ENCODE measurements at places on chromosomes 16 and 17.

GRCh38 chr17:41548844-41549595 is 20.9 kb upstream of the KRT19 start:
- DNase-seq = peak; percentile 91

GRCh38 chr17:4205917-4206316 is 57.9 kb downstream of the ANKFY1 start:
- no peak for DNase-seq

DNA sequence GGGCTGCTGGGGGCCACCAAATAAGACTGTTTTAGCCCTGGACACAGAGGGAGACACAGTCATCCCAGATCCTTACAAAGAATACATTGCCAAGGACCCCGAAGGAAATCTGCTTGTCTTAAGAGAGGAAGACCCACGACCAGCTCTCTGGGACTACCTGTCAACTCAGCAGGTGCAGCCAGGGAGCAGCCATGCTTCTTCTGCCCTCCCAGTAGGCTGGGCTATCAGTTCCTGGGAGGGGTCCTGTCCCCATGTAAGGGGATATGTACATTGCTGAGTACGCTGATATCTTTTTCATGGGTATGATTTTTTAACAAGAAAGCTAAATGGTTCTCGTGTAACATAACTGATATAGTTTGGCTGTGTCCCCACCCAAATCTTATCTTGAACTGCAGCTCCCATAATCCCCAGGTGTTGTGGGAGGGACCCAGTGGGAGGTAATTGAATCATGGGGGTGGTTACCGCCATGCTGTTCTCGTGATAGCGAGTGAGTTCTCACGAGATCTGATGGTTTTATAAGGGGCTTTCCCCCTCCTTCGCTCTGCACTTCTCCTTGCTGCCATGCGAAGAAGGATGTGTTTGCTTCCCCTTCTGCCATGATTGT is 11.3 kb downstream of the SSTR2 start:
- DNase-seq = no peak

- DNase-seq = no peak
These were observed 3.8 kb upstream of the ACTG1 start for GRCh38 chr17:81516439-81516838.

DNA sequence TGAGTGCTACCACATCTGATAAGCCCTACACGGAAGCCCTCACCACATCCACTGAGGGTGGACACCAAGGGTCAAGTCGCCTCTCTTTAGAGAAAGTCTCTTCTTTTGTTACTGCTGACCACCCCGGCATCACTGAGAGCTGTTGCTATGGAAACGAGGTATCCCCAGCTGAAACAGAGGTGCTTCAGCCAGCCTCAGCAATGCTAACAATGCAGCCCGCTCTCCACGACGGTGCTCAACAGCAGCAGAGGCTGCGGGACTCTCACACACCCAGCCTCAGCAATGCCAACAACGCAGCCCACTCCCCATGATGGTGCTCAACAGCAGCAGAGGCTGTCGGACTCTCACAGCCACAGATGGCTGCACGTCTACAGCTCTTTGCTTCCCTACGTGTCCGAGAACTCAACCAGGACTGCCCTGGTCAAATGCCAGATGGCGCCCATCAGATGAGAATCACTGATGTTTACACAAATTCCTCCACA is 41.4 kb downstream of the VPS53 start:
- DNase-seq = no peak

DNA sequence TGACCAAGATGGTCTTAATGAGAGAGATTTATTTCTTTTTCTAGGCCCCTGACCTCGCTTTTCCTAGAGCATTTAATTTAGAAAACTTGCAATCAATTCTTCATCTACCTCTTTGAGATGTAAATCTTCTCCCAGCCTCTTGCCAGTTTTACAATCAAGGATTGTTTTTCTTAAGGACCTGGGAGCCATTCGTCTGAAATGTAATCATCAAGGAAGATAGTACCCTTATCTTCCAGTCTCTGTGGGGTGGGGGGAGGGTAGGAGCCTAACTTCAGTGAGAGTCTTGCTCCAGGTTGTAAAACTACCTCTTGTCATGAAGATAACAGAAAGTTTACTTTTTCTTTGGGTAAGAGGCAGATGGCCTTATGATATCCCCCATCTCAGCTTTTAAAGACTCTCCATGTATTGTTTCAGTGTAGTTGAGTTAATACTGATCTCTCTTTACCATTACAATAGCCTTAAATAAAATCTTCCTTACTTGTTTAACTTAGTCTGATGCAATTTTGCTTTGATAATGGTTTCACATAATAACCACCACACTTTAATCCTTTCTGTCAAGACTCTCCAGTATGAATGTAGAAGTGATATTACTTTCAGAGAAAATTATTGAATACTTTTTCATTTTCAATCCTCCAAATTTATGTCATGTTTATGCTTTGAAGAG is 110.2 kb upstream of the CPHXL start:
- DNase-seq = no peak

DNA sequence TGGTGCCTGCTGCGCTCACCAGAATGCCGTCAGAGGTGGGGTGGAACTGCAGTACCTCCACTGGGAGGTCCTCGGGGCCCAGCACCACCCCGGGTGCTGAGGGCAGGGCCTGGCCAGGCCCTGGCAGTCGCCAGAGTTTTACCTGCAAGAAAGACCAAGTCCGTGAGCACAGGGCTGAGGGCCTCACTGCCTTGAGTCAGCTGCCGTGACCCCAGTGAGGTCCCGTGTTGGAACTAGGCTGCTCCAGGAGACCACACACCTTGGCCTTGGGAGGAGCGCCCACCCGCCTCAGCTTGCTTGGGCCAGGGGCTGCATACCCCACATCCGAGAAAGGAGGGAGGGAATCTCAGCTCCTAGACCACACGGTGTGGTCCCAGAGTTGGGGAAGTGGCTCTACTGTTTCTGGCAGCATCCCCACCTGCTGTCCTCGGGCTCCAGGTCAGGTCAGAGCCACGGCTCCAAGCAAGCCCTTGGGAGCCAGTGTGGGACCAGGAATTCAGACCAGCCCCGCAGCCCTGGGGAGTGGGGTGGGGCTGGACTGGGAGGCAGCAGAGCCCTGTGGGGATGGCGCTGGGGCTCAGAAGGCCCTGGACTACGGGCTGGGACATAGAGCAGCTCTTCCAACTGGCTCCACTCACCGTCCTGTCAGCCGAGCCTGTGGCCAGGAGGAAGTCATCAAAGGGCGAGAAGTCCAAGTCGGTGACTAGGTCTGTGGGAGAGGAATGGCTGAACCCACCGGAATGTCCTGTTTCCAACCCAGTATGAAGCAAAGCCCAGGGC is 8.7 kb downstream of the CORO7 start:
- DNase-seq = no peak

DNA sequence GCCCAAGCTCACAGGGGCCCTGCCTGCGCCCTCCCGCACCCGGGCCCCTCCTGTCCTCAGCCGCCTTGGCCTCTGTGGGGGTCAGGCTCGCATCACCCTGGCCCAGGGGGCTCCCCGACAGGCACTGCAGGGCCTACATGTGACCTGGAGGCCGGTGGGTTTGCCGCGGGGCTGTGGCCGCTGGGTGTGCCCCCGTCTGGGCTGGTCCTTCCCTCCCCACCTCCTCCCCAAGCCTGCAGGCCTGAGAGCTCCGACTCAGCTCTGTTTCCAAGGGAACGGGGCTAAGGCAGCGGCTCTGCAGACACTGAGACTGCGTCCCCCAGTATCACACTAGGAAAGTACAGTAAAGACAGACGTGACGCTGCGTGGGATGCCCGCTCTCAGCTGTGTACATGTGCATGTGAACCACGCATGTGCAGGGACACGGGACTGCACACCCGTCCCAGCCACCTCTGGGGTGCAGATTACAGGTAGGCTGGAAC is 16.5 kb upstream of the WDR45B start:
- no peak for DNase-seq

DNA sequence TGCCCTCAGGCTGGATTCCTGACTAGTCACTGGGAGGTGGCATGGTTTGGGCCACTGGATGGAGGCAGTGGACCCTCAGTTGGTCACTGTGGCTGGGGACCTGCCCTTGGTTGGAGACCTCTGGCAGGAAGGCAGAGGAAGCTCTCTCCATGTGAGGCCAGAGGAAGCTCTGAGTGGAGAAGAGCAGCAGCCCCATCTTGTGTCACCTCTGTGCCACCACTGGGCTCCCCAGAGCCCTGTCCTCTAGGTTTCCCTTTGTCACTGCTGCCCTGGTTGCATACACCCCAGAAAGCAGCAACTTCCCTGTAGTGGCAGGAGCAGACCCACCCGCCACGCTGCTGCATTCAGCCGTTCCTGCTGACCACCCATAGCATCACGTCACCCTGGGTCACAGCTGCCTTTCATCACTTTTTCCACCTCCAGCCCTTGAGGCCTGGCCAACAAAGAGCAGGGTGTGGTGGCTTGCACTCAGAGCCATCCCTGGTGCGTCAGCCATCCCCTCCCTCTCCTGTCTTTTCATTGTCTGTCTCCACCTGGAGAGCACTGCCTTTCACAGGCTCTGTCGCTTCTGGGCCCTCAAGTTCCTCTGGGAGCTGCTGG is 11.9 kb downstream of the CTRL start:
- no peak for DNase-seq

- no peak for DNase-seq
These were observed 368.0 kb downstream of the CPPED1 start for GRCh38 chr16:12435730-12436129.

DNA sequence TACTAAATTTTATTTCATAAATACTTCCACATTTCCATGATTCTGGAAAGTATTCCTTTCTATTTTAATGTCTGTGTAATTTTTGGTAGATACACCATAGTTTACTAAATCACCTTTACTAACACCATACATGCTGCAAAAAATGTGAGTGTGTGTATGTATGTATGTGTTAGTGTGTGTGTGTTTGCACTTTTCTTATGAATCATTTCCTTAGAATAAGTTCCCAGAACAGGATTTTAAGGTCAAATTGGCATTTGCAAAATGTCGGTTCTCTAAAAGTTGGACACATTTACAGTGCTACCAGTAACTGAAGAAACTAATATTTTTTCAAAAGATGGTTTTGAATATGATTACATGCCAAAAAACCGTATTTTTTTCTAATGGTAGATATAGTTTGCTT is 137.1 kb downstream of the CYB561 start:
- no peak for DNase-seq

DNA sequence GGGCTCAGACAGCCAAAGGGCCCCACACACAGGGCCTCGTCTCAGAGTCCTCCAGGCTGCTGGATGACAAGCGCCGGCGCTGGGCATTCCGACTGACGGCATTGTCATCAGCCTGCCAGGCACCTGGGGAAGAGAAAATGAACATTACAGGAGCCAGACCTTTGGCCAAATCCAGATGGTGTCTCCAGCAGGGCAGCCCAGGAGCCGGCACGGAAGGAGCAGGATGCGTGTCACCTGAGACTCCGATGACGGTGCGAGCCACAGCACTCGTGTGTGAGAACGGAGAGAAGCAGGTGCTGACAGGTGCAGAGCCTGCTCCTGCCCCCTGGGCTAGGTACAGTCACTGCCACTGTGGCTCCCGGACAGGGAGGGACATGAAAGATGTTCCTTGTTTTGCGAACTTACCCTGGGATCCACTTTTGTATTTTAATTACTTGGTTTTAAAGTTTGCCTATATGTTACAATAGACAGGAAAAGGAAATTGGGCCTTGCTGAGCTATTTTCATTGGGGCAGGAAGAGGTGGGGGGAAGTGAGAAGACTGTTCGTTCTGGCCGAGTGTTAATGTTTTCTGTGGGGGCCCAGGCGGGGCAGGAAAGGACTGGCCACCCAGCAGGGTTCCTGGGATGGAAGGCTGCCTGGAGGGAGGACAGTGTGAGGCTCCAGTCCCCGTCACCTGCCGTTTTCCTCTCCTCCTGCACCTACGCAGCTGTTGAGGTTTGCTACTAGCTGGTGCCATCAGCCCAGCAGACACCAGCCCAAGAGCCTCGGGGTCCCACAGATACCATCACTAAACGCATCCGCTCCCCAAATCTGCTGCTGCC is 4.4 kb upstream of the FOXJ1 start:
- peak; percentile 53 for DNase-seq

DNA sequence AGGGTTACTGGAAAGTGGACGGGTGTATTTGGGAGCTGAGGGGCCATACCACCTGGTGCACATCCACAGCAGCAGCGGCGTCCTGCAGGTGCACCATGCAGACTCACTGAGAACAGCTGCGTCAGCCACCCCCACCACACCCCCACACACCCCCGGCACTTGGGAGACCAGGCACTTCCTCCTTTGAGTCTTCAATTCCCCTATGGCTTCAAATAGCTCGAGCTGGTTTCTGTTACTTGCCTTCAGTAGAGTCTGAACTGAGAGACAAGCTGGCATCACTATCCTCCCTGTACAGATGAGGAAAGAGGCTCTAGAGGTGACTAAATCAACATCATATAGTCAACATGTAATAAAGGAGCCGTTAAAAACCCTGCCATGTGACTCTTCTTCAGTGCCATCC is 15.4 kb downstream of the CUEDC1 start:
- DNase-seq = peak; percentile 100

- no peak for DNase-seq
These were observed 17.9 kb downstream of the CASKIN1 start for GRCh38 chr16:2178321-2179106.

GRCh38 chr17:48527547-48527932 is 3.3 kb downstream of the HOXB1 start:
- DNase-seq = no peak

- DNase-seq = no peak
These were observed 77.4 kb downstream of the RMI2 start for GRCh38 chr16:11422381-11423314.

GRCh38 chr16:73255031-73255430 is 207.1 kb upstream of the ZFHX3 start:
- DNase-seq = no peak

GRCh38 chr16:74487634-74488495 is 66.6 kb upstream of the CLEC18B start:
- DNase-seq = no peak

All from NCI-H510A treated with DMSO at 0.1 percent for 48 hours (cell line).